ENCODE measurements at places on chromosomes 7 and 10.

- no peak for DNase-seq
These were observed 86.6 kb downstream of the ITGB8 start for GRCh38 chr7:20417260-20417659.

GRCh38 chr7:85908051-85908450 is 721.2 kb upstream of the SEMA3D start:
- DNase-seq, result no peak

- DNase-seq, result no peak
These were observed 71.5 kb downstream of the SLC35B4 start for GRCh38 chr7:134245253-134245652.

- no peak for DNase-seq
These were observed 70.7 kb downstream of the MACC1 start for GRCh38 chr7:20146451-20146850.

DNA sequence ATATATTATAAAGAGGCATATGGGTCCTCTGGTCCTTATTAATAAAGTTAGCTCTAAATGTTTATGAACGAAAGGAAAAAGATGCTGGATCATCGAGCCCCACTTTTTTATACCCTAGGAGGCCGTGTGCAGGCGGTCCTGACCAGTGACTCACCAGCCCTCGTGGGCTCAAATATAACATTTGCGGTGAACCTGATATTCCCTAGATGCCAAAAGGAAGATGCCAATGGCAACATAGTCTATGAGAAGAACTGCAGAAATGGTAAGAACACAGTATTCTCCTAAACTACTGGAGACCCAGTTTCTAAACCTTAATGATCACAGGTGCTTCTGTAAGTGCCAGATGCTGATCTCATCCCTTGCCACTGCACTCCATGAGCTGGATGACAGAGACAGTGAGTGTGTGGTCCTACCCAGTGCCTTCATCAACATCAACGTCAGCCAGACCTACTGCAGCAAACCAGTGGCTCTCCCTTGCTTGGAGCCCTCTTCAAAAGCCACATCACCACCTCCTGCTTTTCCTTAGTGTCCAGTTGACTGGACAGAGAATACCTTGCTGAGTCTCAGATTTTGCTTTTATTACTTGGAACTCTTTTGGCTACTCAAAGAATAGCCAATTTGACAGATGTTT is 7.6 kb downstream of the GPNMB start:
- DNase-seq, result no peak

All from NCI-H526 treated with DMSO at 0.1 percent for 48 hours (cell line).